BJ (cell line): ENCODE measurements at places on chromosomes 5 and 9.
A peak's percentile ranks its signal among the peaks of the same experiment; 100 is the strongest.

DNA sequence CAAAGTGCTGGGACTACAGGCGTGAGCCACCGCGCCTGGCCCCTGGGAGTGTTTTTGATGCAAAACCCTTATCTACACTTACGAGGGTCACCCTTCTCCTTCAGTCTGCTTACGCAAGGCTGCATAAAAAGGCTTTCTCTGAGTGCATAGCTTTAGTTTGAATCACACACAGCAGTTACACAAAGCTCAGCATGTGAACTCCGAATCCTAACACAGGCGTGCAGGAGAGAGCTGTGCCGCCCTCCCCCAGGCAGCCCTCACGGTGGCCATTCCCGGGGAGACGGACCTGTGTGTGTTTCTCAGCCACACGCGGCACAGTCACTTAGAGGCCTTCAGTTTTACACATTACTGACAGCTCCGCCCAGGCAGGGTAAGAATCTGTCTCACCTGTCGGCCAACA is 26.7 kb downstream of the EXD3 start:
- DNase-seq, result peak; percentile 17

- no peak for DNase-seq
Measured at GRCh38 chr5:147081311-147081764, 153.5 kb upstream of the STK32A start.

GRCh38 chr9:109967651-109968642 is 187.9 kb downstream of the PALM2AKAP2 start:
- no peak for DNase-seq

DNA sequence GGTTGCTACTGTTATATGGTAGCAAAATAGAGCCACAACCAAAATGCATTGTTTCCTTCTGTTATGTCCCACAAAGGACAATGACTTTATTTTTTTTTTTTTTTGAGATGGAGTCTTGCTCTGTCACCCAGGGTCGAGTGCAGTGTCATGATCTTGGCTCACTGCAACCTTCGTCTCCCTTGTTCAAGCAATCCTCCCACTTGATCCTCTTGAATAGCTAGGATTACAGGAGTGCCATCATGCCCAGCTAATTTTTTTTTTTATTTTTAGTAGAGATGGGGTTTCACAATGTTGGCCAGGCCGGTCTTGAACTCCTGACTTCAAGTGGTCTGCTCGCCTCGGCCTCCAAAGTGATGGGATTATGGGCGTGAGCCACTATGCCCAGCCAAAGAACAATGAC is 527.7 kb upstream of the SGCD start:
- DNase-seq, result no peak

- no peak for DNase-seq
Measured at GRCh38 chr9:105305856-105306255, 61.4 kb downstream of the SLC44A1 start.
